ENCODE measurements at places on chromosomes 7 and 10. TPM values are rescaled to one million over a fixed set of nuclear protein-coding genes. Genes with fewer than 3 reads are reported as not detected.
A peak's percentile ranks its signal among the peaks of the same experiment; 100 is the strongest.

MYPN gene
- polyA plus RNA-seq: not detected

SNCG gene
- 92.8 TPM for polyA plus RNA-seq

SRRM3 gene
- 0.99 TPM for polyA plus RNA-seq

MINDY4 gene
- 5.3 TPM for polyA plus RNA-seq

NKX2-3 gene
- polyA plus RNA-seq: not detected

FAM25A gene
- polyA plus RNA-seq: not detected

- no peak for DNase-seq
Measured at GRCh38 chr7:71695186-71695585, 563.2 kb downstream of the GALNT17 start.

DNA sequence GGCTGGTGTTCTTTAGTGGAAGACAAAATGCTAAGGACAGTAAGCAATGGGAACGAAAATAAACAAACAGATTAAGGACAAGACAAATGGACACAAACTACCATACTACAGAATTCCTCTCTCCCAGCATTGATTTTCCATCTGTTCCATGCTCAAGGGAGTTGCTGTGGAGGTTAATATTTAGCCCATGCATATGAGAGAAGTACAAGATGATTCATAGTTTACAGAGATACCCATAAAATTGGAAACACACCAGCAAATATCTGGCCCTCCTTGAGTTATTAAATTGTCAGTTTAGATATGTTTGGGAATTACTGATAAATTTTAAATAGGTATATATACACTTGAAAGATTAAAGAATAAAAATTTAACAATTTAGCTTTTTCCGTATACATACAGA is 69.8 kb downstream of the GLI3 start:
- DNase-seq: no peak

GRCh38 chr10:59082249-59082648 is 94.2 kb upstream of the PHYHIPL start:
- DNase-seq: no peak

DNA sequence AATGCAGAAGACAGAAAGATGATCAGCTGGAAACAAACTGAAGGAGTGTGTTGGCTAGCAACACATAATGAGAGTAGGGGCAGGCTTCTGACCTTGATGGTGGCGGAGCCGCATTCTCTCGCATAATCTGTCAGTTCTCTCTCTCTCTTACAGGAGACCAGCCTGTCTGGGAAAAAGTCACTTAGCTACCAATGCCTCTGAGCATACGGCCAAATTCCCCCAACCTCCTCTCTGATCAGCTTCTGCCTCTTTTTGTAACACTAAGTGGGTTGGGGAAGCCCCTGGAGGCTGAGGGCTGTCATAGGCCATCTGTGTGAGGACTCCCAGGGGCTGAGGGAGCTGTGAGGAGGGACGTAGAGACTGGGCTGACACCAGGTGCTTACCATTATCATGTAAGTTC is 104.6 kb downstream of the HIPK2 start:
- DNase-seq: no peak

GRCh38 chr10:122132882-122133565 is 138.1 kb upstream of the BTBD16 start:
- no peak for DNase-seq

- DNase-seq: peak; percentile 93
Measured at GRCh38 chr10:34739915-34740314, 75.2 kb downstream of the PARD3 start.

DNA sequence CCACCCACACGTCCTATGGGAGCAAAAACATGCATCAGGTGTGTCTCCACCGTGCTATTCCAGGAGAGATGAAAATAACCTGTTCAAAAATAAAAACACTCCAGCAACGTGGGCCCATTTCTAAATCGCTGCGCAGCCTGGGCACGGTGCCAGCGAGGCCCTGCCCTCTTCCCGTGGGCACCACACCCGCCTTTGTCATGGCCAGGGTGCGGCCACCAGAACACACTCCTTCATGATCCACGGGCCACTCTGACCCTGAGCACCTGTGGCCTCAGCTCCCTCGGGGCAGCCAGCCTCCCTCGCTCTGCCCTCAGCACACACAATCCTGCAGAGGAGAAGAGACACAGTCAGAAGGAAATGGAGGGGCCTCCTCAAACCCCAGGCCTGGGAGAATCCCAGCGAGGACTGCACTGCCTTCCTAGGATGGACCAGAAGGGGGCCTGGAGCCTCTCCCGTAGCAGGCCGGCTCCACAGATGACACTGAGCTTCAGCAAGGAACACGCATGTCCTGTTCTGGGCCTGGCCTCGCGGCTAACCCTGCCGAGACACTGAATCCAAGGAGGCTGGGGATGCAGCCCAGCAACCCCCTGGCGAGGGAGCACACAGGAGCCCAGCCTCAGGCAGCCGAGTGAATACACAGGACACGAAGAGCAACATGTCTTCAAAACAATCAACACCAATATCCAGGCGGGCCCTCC is 169.0 kb downstream of the MAD1L1 start:
- no peak for DNase-seq

DNA sequence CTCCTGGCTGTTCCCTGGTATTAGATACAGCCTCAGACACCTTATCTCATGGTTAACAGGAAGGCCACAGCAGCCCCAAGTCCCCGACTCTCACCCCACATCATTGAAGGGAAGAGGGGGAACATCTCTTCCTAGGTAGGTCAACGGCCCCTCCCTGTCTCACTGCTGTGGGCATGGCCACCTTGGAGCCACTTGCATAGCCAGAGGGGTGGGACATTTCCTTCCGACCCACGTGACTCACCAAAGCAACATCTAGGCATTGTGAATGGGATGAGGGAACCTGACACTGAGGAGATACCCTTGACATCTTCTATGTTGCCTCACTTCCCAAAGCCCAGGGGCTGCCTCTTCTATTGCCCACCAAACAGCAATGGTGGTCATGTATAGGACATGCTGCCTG is 68.5 kb upstream of the GPR26 start:
- DNase-seq: no peak

GRCh38 chr10:27153845-27154193 is 365 bp downstream of the YME1L1 start:
- DNase-seq: peak; percentile 66

GRCh38 chr10:106399112-106399511 is 765.4 kb downstream of the SORCS1 start:
- no peak for DNase-seq

- no peak for DNase-seq
Measured at GRCh38 chr7:92025260-92025659, 84.6 kb downstream of the AKAP9 start.

- no peak for DNase-seq
Measured at GRCh38 chr7:38291117-38291647, 17.7 kb upstream of the TARP start.

DNA sequence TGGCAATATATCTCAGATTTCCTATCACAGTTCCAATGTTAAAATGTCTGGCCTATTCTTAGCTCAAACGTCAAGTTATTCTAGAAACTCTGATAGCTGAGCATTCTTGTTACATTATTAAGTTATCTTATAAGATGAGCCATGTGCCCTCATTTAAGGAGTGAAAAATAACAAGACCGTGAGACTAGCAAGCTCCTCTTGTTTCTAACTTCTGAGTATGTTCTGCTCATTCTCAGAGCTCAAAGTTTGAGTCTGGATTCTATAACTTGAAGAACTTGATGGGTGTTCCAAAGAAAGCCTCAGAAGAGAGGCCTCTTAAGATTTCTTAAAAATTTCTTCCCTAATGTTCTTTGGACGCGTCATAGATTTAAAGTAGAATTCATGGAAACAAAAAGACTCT is 215.2 kb downstream of the HTR7 start:
- DNase-seq: no peak

- DNase-seq: no peak
Measured at GRCh38 chr7:18177815-18178660, 150.4 kb upstream of the PRPS1L1 start.

- DNase-seq: peak; percentile 15
Measured at GRCh38 chr10:43372765-43373361, 1.4 kb downstream of the FXYD4 start.

DNA sequence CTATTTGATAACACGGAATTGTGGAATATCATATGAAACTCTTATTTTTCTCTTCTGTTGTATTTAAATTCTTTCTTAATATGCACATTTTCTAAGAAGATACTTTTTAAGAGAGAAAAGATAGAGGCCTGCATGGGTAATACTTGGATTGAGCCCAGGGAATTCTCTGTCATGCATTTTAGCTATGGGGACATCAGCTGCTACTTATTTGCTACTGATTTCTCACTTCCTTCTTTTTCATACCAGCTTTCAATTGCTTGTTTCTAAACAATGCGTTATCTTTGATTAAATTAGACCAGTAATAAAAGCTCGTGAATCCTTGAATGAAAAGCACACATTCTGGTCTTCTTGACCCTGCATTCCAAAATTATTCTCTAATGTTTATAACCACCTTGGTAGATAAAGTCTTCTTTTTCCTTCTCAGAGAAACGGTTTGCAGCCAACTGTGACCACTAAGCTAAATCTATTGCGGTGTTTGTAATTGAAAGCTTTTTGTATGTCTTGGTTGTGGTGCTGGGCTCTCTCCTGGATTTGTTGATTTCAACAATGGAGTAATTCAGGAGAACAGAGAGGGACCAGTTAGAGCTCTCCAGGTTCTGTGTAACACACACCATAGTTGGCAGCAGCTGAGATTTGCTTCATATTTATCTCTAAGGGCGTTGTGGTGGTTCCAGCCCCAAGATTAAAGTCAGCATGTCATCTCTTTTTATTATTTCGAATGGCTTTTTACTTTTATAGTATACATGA is 139.3 kb downstream of the PPP1R9A start:
- DNase-seq: no peak

- no peak for DNase-seq
Measured at GRCh38 chr10:98328163-98328562, 60.2 kb upstream of the LOXL4 start.

- DNase-seq: peak; percentile 43
Measured at GRCh38 chr10:86632951-86633350, 21.4 kb upstream of the OPN4 start.

- no peak for DNase-seq
Measured at GRCh38 chr10:103911021-103911459, 6.9 kb downstream of the STN1 start.

DNA sequence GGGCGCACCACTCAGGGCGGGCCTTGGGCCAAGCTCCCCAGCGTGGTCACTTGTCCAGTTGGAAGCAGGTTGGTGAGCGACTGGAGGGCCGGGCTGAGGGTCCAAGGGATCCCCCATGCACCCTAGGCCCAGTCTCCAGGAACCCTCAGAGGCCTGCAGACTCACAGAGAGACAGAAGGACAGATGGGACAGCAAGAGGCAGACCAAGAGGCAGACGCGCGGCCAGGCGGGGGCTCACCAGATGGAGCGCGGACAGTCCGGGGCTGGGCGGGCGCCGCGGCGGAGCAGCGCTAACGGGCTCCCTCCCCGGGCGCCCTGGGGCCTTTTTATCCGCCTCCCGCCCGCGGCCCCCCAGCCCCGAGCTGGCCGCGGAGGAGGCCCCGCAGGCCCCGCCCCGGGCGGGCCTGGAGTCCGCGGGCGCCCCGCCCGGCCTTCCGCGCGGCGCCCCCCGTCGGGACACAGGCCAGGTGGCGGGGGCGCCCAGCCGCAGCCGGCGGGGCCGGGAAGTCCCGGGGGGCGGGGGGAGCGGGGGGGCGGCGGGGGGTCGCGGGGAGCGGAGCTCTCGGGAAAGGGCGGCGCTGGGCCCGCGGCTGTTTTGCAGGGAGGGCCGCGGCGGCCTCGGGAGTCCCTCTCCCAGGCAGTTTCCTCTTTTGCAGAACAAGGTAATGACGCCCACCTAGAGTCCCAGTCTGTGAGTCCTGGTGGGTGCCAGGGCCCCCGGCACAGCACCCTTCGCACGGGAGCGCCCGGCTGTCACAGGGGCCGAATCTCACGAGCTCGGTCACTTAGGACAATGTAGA is at the start of gene LOXL4:
Gene LOXL4, minus strand, starts transcription at position 301 of the 800 bp plus-strand sequence. CDS start 5,175 bp downstream, outside the sequence.
- DNase-seq: peak; percentile 41

- no peak for DNase-seq
Measured at GRCh38 chr7:50416527-50417182, 33.5 kb downstream of the FIGNL1 start.

- DNase-seq: no peak
Measured at GRCh38 chr10:36354633-36355032, 712.5 kb upstream of the FZD8 start.

DNA sequence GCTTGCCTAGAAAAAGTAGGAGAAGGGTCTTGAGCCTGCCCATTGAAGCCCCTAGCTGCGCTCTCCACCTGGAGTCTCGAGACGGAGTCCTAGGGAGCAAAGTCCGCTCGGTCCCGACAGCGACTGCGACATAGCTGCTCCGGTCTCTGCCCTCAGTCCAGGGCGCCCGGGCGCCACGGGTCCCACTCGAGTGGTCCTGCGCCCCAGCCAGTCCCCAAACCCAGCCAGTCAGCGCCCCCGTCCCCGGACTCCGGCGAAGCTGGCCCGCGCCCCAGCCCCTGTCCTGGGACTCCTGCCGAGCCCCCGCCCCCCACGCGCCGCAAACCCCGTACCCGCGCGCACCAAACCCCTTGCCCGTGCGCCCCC is 490 bp downstream of the TNS3 start:
- DNase-seq: peak; percentile 58

DNA sequence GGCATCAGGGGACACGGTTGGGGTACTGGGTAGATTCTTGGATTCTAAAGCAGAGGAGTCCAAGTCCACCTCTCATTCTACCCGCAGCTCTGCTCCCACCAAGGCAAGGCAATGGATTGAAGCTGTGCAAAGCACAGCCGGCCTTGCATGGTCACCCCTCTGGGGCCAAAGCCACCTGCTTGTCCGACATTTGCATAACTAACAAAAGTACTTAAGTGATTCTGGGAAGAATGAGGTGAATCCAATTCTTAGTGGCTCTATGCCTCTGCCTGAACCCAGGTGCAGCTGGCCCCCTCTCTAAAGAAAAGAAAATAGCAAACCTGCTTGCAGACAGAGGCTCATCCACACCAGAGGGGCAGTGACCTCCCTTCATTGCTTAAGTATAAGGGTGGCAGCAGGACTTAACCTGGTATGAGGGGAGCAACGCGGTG is 10.7 kb upstream of the COBL start:
- DNase-seq: peak; percentile 14

DNA sequence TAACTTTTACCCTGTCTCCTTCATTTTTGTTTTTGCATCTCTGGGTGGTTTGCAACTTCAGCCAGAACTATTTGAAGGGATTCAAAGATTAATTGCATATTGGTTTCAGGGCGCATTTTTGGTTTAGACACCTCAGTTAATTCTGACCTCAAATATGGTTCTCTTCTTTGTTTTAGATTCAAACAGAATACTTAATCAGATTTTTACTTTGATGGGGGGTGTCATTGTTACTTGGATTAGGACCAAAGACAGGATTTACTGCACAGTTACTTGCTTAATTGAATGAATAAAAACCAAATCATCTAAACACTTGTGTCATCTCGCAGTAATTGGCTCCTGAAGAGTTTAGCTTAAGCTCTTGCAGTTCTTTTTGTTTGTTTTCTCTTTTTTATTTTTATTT is 100.9 kb downstream of the PHTF2 start:
- no peak for DNase-seq

DNA sequence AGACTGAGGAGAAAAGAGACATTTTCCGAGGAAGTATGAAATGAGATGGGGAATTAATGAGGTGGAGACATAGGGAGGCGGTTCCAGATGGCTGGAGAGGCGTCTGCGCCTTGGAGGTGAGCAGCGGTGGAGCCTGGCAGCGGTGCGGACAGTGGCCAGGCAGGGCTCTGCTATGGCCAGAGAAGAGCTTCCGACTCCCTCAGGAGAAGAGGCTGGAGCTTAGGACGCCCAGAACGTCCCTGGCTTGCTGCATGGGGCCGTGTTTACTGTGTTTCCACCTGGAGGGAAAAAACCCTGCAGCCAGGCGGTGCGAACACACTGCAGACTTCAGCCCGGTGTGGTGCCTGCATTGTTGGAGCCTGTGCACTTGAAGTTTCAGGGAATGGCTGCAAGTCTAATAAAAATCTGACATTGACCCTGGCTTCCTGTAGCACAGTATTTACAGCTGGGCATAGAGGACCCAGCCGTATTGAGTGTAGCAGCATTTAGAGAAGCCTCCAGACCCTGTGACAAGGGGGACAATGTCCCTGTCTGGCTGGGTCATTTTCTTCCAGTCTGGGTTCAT is 447.1 kb upstream of the MKI67 start:
- peak; percentile 54 for DNase-seq

Data from kidney (tissue), 22 donors.